ENCODE measurements at places on chromosomes 6 and 20.

GRCh38 chr6:1622220-1622850, 12.6 kb downstream of the FOXC1 start:
- ATAC-seq, result peak; percentile 69

- ATAC-seq, result no peak
Observed at GRCh38 chr6:169170583-169170955, 83.1 kb downstream of the THBS2 start.

- ATAC-seq, result no peak
Observed at GRCh38 chr20:61682996-61683681, 382.5 kb downstream of the TAF4 start.

DNA sequence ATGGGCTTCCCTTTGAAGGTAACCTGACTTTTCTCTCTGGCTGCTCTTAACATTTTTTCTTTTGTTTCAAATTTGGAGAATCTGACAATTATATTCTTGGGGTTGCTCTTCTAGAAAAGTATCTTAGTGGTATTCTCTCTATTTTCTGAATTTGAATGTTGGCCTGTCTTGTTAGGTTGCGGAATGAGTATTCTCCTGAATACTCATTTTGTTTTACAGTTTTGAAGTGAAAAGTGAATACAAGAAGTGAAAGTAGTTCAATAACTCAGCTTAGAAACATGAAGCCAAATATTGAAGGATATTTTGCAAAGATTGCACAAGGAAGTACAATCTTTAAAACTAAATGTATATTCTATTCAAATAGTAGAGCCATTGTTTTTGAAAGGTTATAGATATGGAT, 120.2 kb upstream of the MAP3K4 start:
- no peak for ATAC-seq

DNA sequence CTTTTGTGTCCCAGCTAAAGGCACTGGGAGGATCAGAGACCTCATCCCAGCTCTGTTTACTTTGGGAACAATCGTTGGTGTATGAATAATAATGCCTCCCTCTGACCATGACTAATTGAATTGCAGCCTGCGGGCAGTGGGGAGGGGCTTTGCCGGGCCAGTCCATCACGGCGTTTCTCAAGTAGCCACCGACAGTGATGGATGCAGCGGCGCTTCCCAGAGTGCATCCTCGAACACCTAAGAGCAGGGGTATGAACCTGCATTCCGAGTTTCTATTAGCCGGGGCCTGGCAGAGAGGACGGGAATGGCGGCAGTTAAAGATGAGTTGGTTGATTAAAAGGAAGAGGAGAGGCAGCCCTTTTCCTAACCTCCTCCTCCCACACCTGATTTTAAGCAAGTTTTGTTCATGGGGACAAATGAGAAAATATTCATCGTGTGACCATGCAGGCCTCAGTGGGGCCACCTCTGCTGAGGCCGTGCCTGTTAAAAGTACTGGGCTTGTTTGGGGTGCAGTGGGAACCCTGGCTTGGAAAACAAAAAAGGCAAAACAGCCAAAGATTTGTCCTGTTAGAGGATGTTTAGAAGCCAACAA, 154.1 kb downstream of the FOXA2 start:
- ATAC-seq, result no peak

DNA sequence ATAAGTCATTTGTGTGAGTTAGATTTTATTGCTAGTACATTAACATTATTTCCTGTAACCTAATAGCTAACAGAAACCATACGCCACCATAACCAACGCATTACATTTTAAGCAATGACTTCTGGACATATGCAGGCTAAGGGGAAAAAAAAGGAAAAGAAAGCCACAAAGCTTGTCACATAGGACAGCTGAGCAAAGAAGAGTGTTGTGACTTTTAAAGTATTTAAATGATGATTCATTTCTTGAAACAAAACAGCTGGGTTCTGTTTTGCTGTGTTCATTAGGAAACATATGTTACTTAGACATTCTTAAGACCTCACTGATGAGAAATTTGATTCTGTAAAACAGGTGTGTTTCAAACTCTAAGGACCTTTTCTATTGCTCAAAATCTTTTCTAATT, 171.4 kb downstream of the COL9A1 start:
- ATAC-seq, result peak; percentile 55

- no peak for ATAC-seq
Observed at GRCh38 chr20:25489221-25489871, 81.9 kb downstream of the GINS1 start.

DNA sequence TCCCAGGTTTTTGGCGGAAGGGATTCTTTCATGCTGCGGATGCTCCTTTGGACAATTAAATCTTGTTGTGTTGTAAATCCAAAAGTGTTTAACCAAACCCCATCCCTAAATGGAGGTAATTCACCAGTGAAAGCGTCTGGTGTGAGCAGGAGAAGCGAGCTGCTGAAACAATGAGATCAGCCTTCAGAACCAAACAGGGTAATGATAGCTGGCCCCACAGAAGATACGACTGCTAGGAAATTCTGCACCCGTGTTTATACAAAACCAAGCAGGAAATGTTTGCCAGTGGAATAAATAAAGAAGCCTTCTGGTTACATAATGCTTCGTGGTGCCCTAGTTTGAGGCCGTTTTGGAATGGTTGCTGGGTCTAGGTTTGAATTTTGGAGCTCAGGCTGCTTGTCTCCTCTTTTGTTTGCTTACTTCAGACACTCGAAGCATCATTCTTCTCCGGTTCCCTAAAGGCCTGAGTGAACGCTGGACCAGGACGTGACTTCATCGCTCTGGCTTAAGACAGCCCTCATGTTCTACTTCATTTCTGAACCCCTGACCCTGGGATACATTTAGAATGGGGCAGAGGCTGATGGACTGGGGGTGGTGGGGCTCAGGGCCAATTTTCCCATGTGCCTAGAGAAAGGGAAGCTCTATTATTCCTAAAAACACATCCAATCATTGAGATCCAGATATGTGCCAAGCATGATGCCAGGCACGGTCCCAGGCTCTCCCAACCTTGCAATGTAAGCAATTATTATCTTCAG, 61.6 kb upstream of the JAG1 start:
- no peak for ATAC-seq

- no peak for ATAC-seq
Observed at GRCh38 chr20:62753626-62754025, 42.6 kb upstream of the MRGBP start.

DNA sequence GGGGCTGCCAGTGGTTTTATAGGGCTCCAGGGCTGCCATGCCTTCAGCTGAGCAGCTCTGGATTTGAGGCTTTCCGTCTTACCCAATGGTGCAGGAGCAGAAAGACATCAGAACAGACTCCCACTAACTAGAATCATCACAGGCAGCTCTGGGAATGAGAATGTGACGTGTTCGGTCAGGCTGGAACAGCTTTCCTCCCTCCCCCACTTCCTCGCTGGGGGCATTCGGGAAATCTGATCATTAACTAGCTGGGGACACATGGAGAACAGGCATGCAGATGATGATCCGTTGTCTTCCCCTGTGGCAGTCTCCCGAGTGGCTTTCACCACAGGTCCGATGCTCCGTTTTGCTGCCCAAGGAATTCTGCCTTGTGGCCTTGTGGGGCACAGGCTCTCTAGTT, 5.5 kb upstream of the MTG2 start:
- ATAC-seq, result no peak

GRCh38 chr6:28767133-28767532, 156.7 kb downstream of the TRIM27 start:
- no peak for ATAC-seq

- ATAC-seq, result peak; percentile 87
Observed at GRCh38 chr20:9492067-9492466, 22.3 kb upstream of the LAMP5 start.

GRCh38 chr6:11772109-11772825, 6.3 kb downstream of the ADTRP start:
- ATAC-seq, result peak; percentile 82

DNA sequence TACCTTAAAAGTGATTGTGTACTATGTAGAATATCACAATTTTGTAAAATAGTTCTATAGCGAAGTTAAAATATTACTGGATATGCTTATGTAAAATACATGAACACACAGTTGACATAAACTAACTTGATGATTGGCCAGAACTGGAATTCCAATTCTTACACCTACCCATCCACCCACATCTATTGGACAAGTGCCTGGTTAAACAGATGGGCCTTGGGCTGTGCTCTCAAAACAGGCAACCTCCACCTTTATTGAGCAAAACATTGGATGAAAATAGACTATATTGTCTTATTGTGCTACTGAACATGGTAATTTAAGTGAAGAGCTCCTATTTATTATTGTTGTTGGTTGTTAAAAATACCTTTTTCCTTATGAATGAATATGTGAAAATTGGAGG, 154.0 kb upstream of the FLRT3 start:
- no peak for ATAC-seq

DNA sequence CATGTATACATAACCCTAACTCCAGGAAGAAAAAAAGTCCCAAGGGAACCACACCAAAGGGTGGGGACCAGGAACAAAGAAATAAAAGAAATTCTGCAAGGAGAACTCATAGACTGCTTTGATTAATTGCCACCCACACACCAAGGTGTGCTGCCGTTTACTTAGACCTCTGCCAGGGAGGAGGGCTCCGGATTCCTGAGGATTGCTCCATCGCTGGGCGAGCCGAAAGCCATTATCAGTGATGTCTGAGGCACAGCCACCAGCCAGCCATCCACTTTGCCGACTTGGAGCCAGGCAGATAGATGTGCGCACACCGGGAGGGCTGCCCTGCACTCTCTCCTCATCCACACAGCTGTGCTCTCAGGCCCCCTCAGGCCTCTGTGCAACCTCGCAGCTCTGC, 272.7 kb upstream of the FOXQ1 start:
- ATAC-seq, result no peak

- ATAC-seq, result no peak
Observed at GRCh38 chr6:168638468-168639271, 197.7 kb downstream of the SMOC2 start.

- ATAC-seq, result peak; percentile 92
Observed at GRCh38 chr20:32325706-32326503, 32.2 kb upstream of the ASXL1 start.

- no peak for ATAC-seq
Observed at GRCh38 chr6:30826961-30827342, 57.4 kb upstream of the DDR1 start.

DNA sequence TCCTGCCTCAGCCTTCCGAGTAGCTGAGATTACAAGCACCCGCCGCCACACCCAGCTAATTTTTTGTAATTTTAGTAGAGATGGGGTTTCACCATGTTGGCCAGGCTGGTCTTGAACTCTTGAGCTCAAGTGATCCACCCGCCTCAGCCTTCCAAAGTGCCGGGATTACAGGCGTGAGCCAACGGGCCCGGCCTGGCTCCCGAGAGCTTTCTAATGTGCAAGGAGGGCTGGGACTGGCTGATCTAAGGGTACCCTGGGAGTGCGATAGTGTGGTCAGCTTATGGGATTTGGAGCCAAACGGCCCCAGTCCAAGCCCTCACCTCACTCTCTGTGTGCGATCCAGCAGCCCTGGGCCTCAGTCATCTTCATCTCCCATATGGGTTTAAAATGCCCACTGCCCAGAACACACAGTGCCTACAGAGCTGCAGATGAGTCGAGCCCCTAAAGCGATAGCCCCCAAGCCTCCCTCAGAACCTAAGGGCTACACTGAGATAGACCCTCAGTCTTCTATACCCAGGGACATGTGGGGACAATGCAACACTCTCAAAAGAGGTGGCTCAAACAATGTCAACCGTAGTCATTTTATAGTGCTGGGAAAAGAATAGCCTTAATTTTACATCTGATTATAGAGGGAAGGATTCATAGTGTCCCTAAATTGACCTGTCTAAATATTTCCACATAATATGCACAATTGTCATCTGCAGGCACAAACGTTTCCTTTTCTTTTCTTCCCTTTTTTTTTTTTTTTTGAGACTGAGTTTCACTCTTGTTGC, 50.1 kb downstream of the SSR1 start:
- no peak for ATAC-seq

DNA sequence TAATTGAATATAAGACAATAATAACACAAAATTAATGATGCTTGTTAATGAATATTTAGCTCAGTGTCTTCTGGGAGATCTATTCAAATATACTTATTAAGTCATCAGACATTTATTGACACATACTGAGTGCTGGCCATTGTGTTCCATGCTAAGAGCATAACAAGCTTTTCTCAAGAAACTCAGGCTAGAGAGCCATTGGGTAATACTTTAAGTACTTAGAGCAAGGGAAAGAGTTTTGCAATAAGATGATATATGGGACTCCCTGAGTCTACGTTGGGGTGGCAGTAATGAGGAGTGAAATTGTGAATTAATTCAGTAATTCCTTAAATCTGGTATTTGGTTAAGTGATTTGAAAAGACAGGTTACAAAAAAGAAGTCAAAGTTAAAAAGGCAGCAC, 11.1 kb downstream of the TMEM200A start:
- ATAC-seq, result no peak
